ENCODE measurements at places on chromosomes 6 and 20. TPM values are rescaled to one million over a fixed set of nuclear protein-coding genes. Genes with fewer than 3 reads are reported as not detected.
A peak's percentile ranks its signal among the peaks of the same experiment; 100 is the strongest.

The BPIFB4 gene
- not detected for total RNA-seq

The C20orf144 gene
- 0.27 TPM for total RNA-seq

DNA sequence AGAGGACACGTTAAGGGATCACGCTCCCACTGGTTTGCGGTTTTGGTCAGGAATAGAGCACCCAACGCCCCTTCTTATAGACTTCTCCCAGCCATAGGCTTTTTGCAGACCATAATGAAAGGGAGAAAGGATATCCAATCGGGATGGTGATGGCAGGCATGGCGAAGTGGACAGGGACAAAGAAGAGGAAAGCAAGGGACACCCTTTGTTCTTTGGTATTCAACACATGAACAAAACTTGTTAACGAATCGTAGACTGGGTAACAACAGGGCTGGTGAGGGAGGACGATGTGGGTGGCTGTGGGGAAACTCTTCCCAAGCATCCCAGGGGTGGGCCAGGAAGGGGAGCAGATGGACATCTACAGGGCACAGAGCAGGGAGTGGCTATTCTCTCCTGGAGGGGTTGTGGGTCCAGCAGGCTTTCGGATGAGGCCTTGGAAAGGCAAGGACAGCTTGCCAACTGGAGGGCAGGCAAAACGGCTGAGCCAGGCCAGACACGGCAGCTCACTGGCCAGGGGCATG lies 1.4 kb upstream of the HSP90AB1 start:
- peak overlapping the region; percentile 93 for H3K27ac ChIP-seq
- no peaks in the 10 kb centered on the region for H3K27me3 ChIP-seq
- peaks cover 25% of the 10 kb centered on the region for H3K36me3 ChIP-seq
- no peak for DNase-seq

- H3K27me3 ChIP-seq: no peaks in the 10 kb centered on the region
- peaks cover 10% of the 10 kb centered on the region for H3K4me1 ChIP-seq
- no peaks in the 10 kb centered on the region for H3K36me3 ChIP-seq
- H3K4me3 ChIP-seq: no peak overlapping the region
- no peak overlapping the region for H3K27ac ChIP-seq
- DNase-seq: no peak
Observed at GRCh38 chr20:17663486-17663885, 18.6 kb downstream of the RRBP1 start.

GRCh38 chr6:32255199-32256153 lies 31.6 kb upstream of the NOTCH4 start:
- peak overlapping the region; percentile 81 for H3K4me3 ChIP-seq
- H3K4me1 ChIP-seq: peaks cover 25% of the 10 kb centered on the region
- DNase-seq: peak; percentile 79
- no peaks in the 10 kb centered on the region for H3K27me3 ChIP-seq
- H3K27ac ChIP-seq: peak overlapping the region; percentile 58

DNA sequence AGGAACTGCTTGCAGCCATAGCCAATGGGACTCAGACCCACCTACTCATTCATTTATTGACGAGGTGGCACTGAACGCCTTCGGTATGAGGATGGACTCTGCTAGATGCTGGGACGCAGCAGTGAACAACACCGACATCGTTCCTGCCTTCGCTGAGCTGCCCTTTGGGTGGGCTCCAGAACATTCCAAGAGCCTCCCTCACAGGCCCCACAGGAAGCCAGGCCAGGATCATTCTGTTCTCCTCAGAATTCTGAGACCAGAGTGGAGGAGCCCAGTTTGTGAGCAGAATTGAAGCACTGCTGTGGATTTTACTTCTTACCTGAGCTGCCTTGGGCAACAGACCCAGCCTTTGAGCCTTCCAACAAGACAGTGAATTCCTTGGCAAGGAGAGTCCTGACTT lies 82.1 kb downstream of the KCNB1 start:
- no peaks in the 10 kb centered on the region for H3K27me3 ChIP-seq
- H3K4me1 ChIP-seq: no peaks in the 10 kb centered on the region
- no peak overlapping the region for H3K4me3 ChIP-seq
- H3K36me3 ChIP-seq: no peaks in the 10 kb centered on the region
- DNase-seq: no peak

GRCh38 chr6:22727710-22728109 lies 158.3 kb downstream of the HDGFL1 start:
- H3K4me1 ChIP-seq: no peaks in the 10 kb centered on the region
- H3K27ac ChIP-seq: no peak overlapping the region
- DNase-seq: no peak
- no peak overlapping the region for H3K4me3 ChIP-seq
- H3K36me3 ChIP-seq: no peaks in the 10 kb centered on the region

DNA sequence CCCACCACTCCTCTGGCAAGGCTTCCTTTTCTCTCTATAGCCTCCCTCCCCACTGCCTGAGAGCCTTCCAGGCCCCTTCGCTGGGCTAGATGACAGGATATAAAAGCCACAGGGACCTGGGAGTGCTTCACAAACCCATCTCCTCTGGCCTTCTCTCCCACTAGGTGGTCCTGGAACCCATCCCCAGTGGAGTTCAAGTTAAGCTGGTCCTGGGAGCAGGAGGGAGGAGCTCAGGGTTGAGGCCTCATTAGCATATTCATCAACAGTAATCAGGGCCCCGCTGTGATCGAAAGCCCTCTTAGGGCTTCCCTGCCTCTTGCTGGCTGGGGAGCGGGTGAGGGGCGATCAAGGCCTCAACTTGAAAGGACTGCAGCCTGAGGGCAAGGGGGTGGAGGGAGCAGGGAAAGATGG lies 9.1 kb downstream of the EBF4 start:
- no peak overlapping the region for H3K27ac ChIP-seq
- no peak for DNase-seq
- H3K4me3 ChIP-seq: no peak overlapping the region
- no peaks in the 10 kb centered on the region for H3K4me1 ChIP-seq
- no peaks in the 10 kb centered on the region for H3K27me3 ChIP-seq
- H3K36me3 ChIP-seq: no peaks in the 10 kb centered on the region

DNA sequence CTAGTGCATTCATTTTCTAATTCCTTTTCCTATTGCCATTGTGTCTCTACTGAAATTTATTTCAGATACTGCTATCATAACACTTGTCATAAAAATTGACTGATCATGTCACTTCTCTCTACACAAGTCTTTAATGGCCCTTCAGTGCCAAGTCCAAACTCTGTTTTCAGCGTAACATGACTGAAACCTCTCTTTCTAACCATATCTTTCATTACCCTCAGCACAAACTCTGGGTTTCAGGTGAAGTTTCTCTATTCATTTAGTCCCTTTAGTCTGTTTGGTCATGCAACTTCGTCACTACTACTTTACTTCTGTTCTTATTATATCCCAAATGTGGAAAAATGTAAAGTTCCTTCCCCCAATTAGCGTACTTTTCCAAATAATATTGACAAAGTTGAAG lies 234.9 kb downstream of the OGFRL1 start:
- H3K4me1 ChIP-seq: no peaks in the 10 kb centered on the region
- DNase-seq: no peak
- H3K27me3 ChIP-seq: peaks cover 3% of the 10 kb centered on the region
- no peak overlapping the region for H3K27ac ChIP-seq
- no peaks in the 10 kb centered on the region for H3K36me3 ChIP-seq

GRCh38 chr20:51702556-51702955 lies 65.6 kb downstream of the ATP9A start:
- DNase-seq: no peak
- H3K27ac ChIP-seq: no peak overlapping the region
- H3K4me3 ChIP-seq: no peak overlapping the region
- H3K4me1 ChIP-seq: no peaks in the 10 kb centered on the region
- H3K27me3 ChIP-seq: no peaks in the 10 kb centered on the region

DNA sequence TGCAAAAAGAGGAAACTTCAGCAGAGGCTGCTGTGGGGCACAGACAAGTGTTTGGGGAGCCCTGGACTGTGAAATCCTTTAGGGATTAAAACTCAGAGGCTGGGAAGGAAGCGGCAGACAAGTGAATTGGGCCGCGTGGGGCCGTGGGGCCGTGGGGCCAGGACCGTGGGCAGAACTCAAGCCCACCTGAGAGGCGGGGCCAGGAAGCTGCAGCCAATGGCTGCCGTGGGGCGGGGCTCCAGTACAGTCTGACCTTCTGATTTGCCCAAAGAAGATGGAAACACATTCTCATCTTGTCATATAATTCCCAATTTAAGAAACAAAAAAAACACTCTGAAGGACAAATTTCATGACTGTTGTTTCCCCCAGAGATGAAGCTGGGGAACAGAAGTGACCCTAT lies 55.4 kb downstream of the ANKRD60 start:
- no peaks in the 10 kb centered on the region for H3K36me3 ChIP-seq
- H3K4me3 ChIP-seq: no peak overlapping the region
- H3K27ac ChIP-seq: no peak overlapping the region
- DNase-seq: no peak

- no peak for DNase-seq
- no peak overlapping the region for H3K27ac ChIP-seq
- H3K27me3 ChIP-seq: no peaks in the 10 kb centered on the region
- H3K36me3 ChIP-seq: no peaks in the 10 kb centered on the region
- H3K4me3 ChIP-seq: no peak overlapping the region
- no peaks in the 10 kb centered on the region for H3K4me1 ChIP-seq
Observed at GRCh38 chr6:150874179-150874578, 8.7 kb downstream of the MTHFD1L start.

- H3K27me3 ChIP-seq: no peaks in the 10 kb centered on the region
- H3K27ac ChIP-seq: no peak overlapping the region
- H3K4me1 ChIP-seq: peaks cover 7% of the 10 kb centered on the region
- H3K36me3 ChIP-seq: no peaks in the 10 kb centered on the region
- peak; percentile 48 for DNase-seq
Observed at GRCh38 chr6:137043710-137044365, 927 bp downstream of the IL20RA start.

DNA sequence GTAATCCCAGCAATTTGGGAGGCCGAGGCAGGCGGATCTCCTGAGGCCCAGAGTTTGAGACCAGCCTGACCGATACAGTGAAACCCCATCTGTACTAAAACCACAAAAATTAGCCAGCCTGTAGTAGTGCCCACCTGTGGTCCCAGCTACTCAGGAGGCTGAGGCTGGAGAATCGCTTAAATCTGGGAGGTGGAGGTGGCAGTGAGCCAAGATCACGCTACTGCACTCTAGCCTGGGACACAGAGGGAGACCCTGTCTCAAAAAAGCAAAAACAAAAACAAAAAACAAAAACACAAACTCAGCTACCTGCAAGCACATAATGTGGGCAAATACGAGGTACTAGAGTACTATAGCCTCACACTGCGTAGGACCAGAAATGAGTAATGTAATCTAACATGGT lies 3.7 kb upstream of the SPATA2 start:
- peaks cover 9% of the 10 kb centered on the region for H3K4me1 ChIP-seq
- peaks cover 4% of the 10 kb centered on the region for H3K27me3 ChIP-seq
- H3K4me3 ChIP-seq: no peak overlapping the region
- H3K27ac ChIP-seq: no peak overlapping the region
- no peaks in the 10 kb centered on the region for H3K36me3 ChIP-seq

- peaks cover 13% of the 10 kb centered on the region for H3K36me3 ChIP-seq
- H3K27ac ChIP-seq: no peak overlapping the region
- DNase-seq: no peak
- no peaks in the 10 kb centered on the region for H3K27me3 ChIP-seq
- no peaks in the 10 kb centered on the region for H3K4me1 ChIP-seq
- no peak overlapping the region for H3K4me3 ChIP-seq
Observed at GRCh38 chr20:58705208-58705926, 12.8 kb downstream of the NPEPL1 start.

Measured in B cell (primary cell).